Stimulated activated CD4-positive, alpha-beta T cell treated with anti-CD3 and anti-CD28 coated beads, Interleukin-2, amount 100 ng/mL, for 24 hours (primary cell): ENCODE measurements at places on chromosomes 16 and 17.

- no peak for DNase-seq
Observed at GRCh38 chr16:83830769-83831455, 23.1 kb downstream of the HSBP1 start.

- no peak for DNase-seq
Observed at GRCh38 chr16:88554711-88555264, 15.4 kb upstream of the ZC3H18 start.

DNA sequence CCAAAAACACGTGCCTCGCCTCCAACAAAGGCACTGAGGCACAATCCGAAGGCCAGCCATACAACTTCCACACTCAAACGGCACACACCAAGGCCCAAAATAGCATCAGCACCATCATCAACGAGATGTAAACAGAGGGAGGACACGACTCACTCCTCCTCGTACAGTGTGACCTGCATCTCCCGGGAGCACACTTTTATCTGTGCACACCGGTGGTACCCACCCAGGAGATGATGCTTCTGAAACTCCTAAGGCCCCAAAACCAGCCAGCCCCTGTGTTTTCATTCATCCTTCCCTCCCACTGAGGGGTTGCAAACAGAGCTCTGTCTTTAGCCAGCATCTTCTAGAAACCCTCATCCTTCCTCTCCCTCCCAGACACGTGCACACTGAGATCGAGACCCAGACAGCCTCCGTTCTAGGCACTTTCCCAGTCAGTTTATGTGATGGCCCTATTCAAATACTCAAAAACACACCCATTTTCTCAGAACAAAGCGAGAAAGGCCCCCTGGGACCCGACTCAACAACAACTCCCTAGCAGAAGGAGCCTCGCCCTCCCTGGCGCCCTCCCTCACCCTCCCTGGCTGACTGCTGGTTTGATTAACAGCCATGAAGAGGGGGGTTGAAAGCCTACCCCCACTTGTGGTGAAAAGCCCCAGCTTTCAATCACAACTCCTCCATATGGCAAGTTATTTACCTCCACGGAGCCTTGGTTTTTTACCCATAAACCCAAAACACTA, 76.3 kb downstream of the GAS7 start:
- DNase-seq = no peak

DNA sequence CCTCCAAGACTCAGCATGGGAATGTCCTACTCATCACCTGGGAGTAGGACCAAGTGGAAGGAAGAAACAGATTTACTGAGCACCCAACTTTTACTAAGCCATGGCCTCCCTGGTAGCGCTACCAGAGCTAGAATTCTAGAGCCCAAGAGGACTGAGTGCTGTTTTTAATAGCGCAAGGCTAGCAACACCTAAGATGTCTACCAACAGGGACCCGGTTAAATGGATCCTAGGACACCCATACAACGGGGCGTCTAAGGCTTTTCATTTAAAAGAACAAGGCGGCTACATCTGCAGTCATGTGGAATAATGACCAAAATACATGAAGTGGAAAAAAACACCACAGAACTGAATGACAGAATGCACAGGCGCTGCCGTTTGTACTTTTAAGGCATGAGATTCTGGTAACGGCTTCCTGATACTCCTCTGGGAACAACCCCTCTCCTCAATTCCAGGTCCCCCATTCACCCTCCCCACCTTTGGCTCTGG, 5.1 kb downstream of the GGA2 start:
- DNase-seq = no peak

- no peak for DNase-seq
Observed at GRCh38 chr16:25896411-25896810, 204.7 kb downstream of the HS3ST4 start.

- DNase-seq = no peak
Observed at GRCh38 chr17:76191896-76192295, 48.4 kb downstream of the RNF157 start.

DNA sequence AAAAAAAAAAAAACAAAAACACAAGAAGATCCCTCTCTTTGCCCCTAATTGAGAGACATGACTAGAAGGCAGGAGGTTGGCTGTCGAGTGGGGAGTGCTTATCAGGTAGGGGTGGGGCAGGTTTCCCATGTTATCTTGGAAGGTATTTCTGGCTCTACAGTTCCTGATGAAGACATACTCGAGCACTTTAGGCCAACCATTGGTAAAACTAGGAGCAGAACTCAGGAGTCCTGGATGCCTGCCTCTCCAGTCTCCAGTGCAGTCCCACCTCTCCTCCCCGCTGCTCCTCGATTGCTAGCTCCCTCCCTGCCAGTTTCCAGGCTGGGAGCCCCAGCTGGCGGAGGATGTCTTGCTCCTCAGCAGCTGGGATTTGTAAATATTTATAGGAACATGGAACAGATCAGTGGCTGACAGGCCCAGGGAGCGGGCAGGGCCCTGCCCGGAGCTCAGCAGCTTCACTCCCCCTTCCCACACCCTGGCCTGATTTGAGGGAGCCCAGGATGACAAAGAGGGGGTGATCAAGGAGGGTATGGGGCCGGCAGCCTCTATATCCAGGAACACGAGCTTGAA, 11.4 kb upstream of the C1QL1 start:
- no peak for DNase-seq

DNA sequence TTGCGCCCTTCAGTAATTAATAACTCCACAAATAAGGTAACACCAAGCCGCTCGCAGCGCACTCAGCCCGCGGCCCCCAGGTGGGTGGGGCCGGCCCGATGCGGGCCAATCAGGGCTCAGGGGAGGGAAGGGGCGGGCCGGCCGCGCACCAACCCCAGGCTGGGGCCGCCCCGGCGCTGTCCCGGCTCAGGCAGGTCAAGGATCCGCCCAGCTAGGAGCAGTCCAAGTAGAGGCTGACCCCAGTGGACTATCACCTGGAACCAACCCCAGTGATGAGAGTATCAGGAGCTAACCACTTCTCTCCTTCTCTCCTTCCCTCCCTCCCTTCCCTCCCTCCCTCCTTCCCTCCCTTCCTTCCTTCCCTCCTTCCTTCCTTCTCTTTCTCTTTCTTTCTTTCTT, 110.8 kb downstream of the C16orf78 start:
- DNase-seq = peak; percentile 32

DNA sequence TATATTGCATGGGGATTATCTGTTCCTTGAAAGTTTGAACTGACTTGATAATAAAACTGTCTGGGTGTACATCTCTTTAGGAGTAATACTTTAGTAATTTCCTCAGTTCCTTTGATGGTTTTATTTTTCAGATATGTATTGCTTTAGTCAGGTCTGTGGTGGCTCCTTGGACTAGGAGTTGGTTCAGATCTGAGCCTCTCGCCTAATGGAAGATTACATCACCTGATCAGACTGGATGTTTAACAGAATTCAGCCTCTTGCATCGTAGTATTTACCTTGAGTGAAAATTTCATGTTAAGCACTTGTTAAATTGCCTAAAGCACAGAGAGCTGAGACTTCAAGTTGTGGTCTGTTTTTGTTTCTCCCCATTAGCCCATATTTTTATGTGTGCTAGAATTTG, 267.3 kb downstream of the MAP2K4 start:
- no peak for DNase-seq

GRCh38 chr17:58760248-58760647, 4.6 kb downstream of the PPM1E start:
- no peak for DNase-seq

DNA sequence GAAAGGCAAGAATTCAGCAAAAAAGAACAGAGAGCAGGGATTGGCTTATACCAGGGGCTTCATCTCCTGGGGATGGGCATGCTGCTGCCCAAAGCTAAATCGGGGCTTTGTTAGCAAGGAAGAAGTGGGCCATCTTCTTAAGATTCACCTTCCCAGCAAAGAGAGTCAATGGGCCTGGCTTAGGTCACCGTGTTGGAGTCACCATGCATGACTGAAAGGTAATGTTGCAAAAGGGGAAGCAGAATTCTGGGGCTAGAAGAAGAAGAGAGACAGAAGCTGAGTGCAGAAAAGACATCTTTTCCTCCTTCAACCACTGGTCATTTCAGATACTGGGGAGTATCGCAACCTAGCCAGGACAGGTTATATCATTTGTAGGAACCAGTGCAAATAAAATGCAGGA, 76.3 kb upstream of the KIFC3 start:
- no peak for DNase-seq

GRCh38 chr17:56707312-56708219, 114.1 kb downstream of the NOG start:
- DNase-seq = no peak

DNA sequence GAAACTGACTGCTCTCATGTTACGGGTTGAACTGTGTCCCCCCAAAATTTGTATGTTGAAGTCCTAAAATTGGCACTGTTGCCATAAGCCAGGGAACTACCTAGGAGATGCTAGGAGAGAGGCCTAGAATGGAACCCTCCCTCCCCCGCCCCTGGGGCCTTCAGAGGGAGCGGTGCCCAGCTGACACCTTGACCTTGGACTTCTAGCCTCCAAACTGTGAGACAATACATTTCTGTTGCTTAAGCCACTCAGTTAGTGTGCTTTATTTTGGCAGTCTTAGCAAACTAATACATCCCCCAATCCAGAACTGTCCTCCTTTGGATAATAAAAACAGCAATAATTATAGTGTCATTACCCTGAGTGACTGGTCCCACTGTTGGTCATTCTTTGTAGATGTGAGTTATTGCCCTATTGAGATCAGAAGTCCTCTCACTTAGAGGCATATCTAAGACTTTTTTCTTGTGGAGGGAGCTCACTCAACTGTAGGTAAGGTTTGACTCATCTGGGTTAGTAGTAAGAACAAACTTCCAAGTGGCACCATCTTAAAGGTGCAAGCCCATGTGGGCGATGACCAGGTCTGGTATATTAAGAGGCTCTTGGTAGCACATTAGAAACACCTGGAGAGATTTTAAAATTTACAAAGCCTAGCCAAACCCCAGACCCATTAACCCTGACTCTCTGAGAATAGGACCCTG, 93.0 kb upstream of the HLF start:
- no peak for DNase-seq

GRCh38 chr16:66378741-66379570, 12.5 kb downstream of the CDH5 start:
- no peak for DNase-seq

- no peak for DNase-seq
Observed at GRCh38 chr16:9378876-9379275, 287.4 kb downstream of the HAPSTR1 start.

GRCh38 chr17:31461227-31461810, 69.8 kb downstream of the RAB11FIP4 start:
- DNase-seq = no peak

- no peak for DNase-seq
Observed at GRCh38 chr17:79765708-79766107, 12.2 kb upstream of the CBX2 start.

GRCh38 chr16:58518083-58518979, 3.0 kb downstream of the SETD6 start:
- no peak for DNase-seq

- DNase-seq = no peak
Observed at GRCh38 chr16:86319585-86320236, 190.6 kb upstream of the FOXF1 start.

DNA sequence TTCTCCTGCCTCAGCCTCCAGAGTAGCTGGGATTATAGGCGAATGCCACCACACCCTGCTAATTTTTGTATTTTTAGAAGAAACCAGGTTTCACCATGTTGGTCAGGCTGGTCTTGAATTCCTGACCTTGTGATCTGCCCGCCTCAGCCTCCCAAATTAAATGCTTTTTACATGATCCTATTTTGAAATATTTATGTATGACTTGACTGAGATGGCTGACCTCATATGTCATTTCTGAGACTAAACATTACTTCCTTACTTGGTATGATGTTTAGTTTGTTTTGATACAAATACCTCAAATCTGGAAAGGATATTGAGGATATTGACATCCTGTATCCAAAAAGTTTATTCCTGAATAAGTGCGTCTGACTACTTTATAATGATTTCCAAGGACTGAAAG, 11.9 kb downstream of the CALCOCO2 start:
- DNase-seq = no peak

DNA sequence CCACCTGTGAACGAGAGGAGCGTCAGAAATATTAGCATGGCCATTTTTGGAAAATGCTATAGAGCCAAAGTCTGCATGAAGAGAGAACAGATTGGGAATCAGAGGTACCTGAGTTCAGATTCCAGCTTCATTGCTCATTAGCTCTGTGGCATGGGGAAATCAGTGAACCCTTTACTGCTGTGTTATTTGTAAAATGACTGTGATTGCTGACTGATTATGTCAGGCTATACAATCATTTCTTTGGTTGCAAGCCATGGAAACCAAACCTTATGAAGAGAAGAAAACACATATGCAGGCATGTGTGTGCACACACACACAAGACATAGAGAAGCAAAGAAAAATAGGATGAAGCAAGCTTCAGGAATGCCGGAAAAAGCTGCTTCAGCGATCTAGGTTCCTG, 101.4 kb upstream of the HSBP1 start:
- DNase-seq = no peak

GRCh38 chr17:37024181-37024637, 75.5 kb downstream of the AATF start:
- DNase-seq = no peak

DNA sequence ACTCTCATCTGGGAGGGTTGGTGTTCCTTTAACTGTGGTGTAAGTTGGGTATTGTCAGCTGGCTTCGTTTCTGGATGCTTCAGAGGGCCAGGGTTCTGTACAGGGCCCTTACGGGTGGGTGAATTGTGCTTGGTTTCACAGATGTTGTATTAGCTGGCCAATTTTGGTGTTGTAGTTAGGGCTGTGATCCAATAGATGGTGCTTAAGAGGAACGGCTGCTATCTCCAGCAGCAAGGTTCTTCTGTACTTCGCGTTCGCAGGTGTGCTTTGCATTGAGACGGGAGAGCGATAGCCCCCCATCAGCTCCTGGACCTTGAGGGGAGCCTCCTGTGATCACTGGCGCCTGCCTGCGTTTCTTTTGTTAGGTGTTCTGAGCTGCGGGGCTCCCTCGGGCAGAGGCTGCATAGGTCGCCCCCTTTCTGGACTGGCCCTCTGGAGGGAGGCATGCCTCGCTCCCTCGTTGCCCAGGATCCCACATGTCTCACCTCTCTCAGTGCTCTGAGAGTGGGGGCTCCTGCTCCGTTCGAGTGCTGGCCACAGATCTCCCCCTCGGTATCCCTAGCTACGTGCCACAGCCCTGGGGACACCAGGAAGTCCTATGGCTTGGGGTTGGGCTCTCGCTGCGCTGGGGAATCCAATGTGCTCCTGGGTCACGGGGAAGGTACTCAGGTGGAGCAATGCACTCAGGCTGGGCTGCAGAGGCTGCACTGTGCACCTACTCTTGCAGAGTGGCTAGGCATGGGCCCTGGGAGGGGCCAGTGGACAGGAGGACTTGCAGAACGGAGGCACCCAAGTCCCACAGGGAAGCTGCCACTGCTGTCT, 837 bp upstream of the PRDM7 start:
- DNase-seq = no peak

DNA sequence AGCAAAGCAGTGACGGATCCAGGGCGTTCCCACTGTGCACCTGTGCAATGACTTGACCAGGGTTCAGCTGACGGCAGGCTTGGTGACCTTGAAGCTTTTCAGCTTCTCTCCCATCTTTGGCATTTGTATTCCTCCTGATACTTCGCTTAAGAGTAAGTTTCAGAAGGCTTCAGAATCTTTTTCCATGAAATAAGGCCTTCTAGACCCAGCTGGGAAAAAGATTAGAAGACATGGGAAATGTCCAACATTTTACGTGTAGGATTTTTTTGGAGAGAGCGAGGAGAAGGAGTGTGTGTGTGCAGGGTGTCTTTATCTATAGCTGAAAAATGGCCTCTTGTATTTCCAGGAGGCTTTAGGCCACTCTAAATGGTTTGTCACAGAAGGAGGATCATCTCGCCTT, 104.1 kb downstream of the BANP start:
- DNase-seq = no peak
